ENCODE measurements at places on chromosomes 5 and 9.

- DNase-seq, result no peak
Observed at GRCh38 chr9:104177676-104178075, 83.6 kb downstream of the SMC2 start.

- no peak for DNase-seq
Observed at GRCh38 chr5:133799571-133800237, 168.7 kb downstream of the C5orf15 start.

DNA sequence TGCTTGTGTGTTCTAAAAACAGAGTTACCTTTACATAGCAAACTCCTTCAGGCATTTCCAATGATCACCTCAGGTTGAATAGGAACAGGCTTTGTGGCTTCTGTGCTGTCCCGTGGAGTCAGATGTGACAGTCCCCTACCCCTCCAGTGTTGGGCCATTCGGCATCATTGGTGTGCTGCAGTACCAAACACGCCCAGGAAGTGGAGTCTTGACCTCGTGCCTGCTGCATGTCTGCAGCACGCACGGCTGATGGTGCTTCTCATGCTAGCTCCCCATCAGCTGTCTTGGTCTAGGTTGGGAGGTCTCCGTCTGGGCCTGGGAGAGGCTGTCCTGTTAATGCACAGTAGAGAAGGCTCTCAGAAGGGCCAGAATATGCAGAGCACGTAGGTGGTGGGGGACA is 42.5 kb upstream of the PHF2 start:
- DNase-seq, result no peak

DNA sequence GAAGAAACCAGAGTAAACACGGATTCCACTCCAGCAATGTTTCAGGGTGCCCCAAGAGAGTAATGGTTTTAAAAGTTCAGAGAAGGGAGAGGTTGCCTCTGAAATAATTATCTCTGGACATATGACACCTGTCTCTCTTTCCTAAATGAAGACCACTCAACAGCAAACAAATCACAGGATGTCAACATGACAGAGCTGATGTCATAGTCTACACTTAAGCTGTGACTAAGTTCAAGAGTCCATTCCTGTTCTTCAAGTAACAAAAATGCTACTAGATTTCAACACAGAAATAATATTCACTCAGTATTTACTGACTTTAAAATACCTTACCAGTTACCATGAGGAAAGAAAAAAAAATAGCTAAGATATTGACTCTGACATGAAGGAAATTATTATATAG is 44.7 kb upstream of the SLC30A5 start:
- no peak for DNase-seq

- peak; percentile 83 for DNase-seq
Observed at GRCh38 chr5:37839407-37840052, at the start of gene GDNF. Gene GDNF, minus strand, starts transcription at chr5:37840041. Its CDS starts 5,245 bp downstream, at chr5:37834796.

DNA sequence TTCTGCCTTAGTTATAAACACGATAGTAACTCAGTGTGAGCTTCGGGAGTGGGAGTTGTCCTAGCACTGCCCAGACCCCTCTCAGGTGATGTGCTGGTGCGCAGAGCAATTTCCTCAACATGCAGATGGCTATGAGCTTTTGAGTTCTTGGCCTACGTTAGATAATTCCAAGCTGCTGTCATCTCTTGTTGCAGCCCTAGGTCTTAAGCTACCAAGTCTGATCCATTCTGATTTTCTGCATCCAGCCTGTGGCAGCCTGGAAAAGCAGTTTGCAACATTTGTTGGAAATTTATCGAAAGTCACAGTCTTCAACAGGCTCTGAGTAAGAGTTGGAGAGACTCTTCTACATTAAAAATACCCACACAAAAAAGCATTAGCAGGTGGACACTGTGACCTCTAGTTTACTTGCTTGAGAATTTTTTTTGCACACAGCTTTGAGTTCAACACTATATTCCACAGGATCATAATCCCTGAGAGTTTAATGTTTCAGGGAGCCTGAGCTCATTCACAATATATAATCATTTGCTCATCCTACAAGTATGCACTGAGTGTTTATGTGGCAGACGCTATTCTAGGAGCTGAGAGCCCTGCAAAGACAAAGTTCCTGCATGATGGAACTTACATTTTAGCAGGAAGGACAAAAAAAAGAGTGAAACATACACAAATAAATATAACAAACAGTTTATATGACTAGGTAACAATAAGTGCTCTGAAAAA is 91.6 kb downstream of the UBE2QL1 start:
- DNase-seq, result peak; percentile 32

DNA sequence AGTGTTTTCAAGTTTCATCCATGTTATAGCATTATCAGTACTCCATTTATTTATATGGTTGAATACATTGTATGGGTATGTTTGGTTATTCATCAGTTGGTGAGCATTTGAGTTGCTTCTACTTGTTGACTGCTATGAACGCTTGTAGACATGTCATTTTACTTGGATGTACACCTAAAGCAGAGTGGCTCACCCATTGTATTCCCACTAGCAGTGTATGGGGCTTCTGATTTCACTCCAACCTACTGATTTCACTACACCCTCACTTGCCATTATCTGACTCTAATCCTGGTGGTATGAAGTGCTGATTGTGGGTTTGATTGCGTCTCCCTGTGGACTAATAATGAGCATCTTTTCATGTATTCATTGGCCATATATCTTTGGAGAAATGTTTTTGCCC is 9.5 kb downstream of the NPM1 start:
- no peak for DNase-seq

GRCh38 chr5:177384134-177384533 is at the start of gene SLC34A1:
Gene SLC34A1, plus strand, starts transcription at chr5:177384434. Its CDS starts 1,308 bp downstream, at chr5:177385742.
- no peak for DNase-seq

- DNase-seq, result no peak
Observed at GRCh38 chr5:106408141-106408540, 1262.6 kb downstream of the EFNA5 start.

DNA sequence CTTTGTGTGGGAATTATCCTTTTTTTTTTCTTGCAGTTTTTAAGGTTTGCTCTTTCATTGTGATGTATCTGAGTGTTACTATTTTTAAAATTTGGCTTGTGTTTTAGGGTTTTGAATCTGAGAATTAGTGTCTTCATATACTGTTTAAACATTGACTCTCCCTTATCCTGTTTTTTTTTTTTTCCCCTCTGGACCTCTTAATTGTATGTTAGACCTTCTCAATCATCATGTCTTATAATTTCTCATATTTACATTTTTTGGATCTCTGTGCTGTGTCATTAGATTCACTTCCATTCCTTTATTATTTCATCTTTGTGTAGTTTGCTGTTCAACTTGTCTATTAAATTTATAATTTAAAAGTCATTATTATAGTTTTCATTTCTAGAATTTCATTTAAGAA is 47.0 kb downstream of the SCAMP1 start:
- DNase-seq, result no peak

DNA sequence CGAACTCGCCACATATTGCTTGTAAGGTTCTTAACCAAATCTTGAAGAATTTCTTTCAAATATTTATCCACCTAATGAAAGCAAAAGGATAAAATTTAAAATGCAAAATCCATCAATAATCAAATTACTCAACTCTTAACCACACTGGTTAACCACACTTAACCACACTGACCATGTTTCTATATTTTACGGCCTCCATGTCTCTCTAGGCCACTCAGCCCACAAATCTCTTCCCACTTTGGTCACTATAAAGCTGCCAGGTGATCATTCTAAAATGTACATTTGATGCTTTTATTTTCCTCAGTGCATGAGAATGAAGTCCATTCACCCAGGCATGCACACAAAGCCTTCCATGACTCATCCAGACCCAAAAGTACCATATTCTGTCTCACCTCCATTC is 56.4 kb upstream of the OR2K2 start:
- DNase-seq, result no peak

DNA sequence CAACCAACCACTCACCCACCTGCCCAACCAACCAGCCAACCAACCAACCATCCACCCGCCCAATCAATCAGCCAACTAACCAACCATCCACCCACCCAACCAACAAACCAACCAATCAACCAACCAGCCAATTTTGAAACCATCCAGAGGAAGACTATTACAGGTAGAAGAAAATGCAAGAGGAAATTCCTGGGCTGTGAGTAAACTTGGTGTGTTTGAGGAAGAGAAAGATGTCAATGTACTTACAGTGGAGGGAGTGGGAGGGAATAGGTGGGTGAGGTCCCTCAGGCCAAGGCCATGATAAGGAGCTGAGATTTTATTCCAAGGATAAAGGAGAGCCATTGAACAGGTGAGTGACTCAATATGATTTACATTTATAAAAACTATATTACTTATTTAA is 30.4 kb downstream of the C9orf57 start:
- DNase-seq, result no peak

- no peak for DNase-seq
Observed at GRCh38 chr9:76502746-76503145, 43.8 kb downstream of the GCNT1 start.

GRCh38 chr9:128372784-128373183 is 1.6 kb downstream of the URM1 start:
- DNase-seq, result no peak

- DNase-seq, result no peak
Observed at GRCh38 chr5:145683431-145683830, 151.7 kb downstream of the PRELID2 start.

DNA sequence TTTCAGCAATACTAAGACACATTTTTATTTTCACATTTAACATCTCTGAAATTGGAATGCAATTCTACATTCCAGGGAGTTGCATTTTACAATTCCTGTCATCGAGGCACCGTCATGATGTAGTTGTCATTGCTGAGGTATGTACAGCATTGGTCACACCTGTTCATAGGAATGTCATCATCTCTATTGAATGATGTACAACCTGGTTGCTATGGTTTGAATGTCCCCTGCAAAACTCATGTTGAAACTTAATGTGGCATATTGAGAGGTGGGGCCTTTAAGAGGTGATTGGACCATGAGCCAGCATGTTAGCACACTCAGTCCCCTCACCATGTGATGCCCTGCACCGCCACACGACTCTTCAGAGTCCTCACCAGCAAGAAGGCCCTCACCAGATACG is 103.1 kb downstream of the CEMIP2 start:
- DNase-seq, result no peak

All from eye (tissue), 1 donor.